ENCODE measurements at places on chromosomes 1 and 21.
A peak's percentile ranks its signal among the peaks of the same experiment; 100 is the strongest.

- DNase-seq: no peak
Observed at GRCh38 chr1:89065079-89065868, at the start of gene GBP1. Gene GBP1 (minus strand): TSS chr1:89065208. CDS start chr1:89063234, 1,974 bp downstream.

GRCh38 chr1:15355968-15356625 is 53.6 kb upstream of the EFHD2 start:
- DNase-seq: no peak

DNA sequence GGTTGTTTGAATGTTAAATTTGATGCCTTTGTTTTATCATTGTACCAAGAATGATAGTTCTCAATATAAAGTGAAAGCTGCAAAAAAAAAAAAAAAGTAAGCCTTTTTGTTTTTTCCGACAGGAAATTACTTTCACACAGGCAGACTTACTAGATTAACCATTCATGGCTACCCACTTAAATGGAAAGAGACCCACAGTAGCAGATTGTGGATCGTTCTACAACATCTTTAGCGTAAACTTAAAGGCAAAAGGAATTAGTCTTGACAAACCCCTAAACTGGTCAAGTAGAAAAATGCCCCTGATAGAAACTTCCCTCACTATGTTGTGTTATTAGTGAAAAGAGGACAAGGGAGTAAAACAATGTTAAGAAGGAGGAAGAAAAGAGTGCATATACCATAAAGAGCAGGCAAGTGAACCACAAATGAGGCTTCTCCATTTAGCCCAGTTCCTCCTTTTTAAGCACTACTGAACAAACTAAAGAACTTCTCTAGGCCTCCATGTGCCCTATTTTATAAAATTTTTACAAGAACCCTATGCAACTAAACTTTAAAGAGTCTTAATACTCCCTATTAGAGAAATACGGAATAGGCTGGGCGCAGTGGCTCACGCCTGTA is 1560.3 kb downstream of the MRPL39 start:
- DNase-seq: no peak

- DNase-seq: no peak
Observed at GRCh38 chr1:19096036-19096833, 113.8 kb downstream of the UBR4 start.

- no peak for DNase-seq
Observed at GRCh38 chr1:89311757-89312156, 39.1 kb upstream of the GBP5 start.

GRCh38 chr1:94033849-94034248 is 87.1 kb downstream of the ABCA4 start:
- no peak for DNase-seq

DNA sequence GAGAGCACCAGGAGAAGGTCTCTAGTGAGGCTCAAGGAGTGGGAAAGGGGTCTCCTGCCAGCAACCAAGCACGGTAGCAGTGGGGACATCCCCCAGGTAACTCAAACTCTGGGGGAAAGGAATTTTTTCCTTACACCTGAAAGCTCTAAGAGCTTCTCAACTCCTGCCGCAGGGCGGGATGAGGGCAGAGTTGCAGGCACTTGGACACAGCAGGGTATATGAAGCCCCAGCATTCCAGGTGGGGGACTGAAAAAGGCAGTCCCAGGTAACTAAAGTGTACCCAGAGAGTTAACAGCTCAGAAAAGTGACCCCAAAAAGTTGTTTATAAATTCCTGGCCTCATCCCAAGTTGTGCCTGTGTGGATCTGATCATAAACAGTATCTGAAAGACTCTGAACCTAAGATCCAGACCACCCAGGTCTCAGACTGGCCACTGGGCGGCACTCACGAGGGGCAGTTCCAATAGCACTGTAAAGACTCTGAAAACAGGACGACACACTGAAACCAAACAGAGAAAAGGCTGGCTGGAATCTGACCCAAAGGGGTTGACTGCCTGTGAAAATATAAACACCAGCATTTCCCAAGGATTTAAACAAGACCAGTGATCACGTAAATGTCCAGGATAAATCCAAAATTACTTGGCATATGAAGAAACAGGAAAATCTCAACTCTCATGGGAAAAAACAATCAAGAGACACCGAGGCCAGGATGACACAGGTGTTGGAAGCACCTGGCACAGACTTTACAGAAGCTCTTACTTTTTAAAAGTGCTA is 47.5 kb downstream of the HSF2BP start:
- DNase-seq: peak; percentile 21

- no peak for DNase-seq
Observed at GRCh38 chr21:22062472-22063139, 1064.4 kb downstream of the NCAM2 start.

DNA sequence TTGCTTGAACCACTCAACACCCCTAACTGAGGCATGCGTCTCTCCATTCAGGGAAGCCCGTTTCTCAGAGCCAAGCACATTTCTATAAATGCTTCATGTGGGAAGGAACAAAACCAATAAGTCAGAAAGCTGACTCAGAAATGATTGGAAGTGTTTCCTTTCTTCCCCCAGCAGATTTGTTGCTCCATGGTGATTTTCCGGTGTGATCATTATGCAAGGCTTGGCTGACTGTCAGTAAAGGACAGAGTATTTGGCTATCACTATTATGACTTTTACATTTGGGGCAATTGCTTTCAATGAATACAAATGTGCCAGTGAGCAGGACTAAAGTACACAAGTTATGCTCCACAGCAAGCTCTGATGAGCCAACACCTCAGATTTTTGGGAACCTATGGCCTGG is 53.3 kb upstream of the ZC3H11B start:
- no peak for DNase-seq

GRCh38 chr1:42806171-42806570 is 10.8 kb upstream of the ERMAP start:
- DNase-seq: no peak

DNA sequence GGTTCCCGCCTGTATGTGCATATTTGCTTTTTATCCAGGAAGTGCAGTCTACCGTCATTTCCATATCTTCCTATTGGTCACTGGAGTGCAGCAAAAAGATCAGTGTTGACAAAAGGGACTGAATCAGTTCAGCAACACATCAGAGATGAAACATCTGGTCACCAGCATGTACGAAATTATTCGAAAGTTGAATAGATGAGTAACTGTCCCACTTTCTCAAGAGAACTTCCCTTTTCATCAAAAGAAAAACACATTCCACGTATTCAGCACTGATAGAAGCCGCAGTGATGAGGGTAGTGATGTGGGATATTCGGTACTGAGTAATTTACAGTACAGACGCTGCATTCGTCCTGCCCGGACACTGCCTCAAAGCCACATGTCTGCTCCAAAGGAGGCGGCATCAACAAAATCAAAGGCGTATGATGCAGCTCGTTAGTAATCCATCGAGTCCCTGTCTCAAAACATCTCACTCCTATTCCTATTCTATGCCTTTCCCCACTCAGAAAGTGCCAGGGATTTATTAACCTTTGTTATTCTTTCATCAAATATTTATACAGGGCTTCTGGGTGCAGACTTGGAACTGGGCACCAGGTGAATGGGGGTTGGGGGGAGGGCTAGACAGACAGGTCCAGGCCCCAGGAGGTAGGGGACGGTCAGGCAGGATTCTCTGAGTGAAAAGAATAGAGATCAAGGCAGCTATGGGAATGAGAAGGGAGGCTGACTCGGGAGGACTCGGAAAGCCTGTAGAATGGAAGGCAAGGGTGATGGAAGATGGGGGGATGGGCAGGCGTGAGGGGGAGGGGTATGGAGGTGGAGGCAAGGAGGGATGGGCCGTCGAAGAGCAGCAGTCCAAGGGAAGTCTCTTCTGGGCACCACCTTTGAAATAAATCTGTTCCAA is 79.5 kb upstream of the SLC45A1 start:
- no peak for DNase-seq

DNA sequence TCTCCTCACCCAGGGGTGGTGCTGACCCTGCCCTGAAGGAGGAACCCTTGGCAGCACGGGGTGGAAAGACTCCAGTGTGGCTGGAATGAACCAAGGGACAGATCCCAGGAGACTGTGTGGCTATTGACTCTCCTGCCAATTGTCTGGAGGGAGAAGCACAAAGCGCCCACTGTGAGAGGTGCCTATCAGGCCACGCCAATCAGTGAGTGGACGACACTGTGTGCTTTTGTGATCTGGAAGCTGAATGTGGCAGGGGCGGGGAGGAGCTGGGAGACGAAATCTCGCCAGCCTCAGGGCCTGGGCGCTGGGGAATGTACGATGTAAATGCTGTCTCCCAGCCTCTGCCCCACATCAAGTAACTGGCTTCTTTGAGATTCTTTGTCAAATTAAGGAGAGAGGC is 167.1 kb downstream of the ZBTB18 start:
- no peak for DNase-seq

GRCh38 chr1:230681599-230681998 is 32.3 kb downstream of the AGT start:
- no peak for DNase-seq

GRCh38 chr1:245687152-245687635 is 532.4 kb downstream of the KIF26B start:
- DNase-seq: no peak

DNA sequence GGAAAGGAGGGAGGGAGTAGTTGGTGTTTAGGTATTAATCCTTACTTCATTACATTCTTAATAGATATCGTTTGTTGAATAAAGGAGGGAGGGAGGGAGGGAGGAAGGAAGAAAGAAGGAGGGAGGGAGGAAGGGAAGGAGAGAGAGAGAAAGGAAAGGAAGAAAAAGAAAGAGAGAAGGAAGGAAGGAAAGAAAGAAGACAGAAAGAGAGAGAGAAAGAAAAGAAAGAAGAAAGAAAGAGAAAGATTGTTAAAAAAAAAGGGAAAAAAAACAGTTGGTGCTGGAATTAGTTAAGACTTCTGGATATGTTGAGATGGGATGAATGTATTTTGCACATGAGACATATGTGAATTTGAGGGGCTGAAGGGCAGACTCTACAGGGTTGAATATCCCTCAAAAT is 44.1 kb upstream of the ZSWIM5 start:
- DNase-seq: no peak

GRCh38 chr1:161074676-161075368 is 5.1 kb upstream of the ARHGAP30 start:
- no peak for DNase-seq

All from hematopoietic multipotent progenitor cell treated with erythropoietin and hydrocortisone succinate and interleukin-3 and kit ligand, for 17 days (in vitro differentiated cells).